Lung microvascular endothelial cell (primary cell): ENCODE measurements at places on chromosomes 13 and 19. TPM values are rescaled to one million over a fixed set of nuclear protein-coding genes. Genes with fewer than 3 reads are reported as not detected.

Gene WASF3
- 15.3 and 21.2 TPM in 2 replicates for total RNA-seq

DNA sequence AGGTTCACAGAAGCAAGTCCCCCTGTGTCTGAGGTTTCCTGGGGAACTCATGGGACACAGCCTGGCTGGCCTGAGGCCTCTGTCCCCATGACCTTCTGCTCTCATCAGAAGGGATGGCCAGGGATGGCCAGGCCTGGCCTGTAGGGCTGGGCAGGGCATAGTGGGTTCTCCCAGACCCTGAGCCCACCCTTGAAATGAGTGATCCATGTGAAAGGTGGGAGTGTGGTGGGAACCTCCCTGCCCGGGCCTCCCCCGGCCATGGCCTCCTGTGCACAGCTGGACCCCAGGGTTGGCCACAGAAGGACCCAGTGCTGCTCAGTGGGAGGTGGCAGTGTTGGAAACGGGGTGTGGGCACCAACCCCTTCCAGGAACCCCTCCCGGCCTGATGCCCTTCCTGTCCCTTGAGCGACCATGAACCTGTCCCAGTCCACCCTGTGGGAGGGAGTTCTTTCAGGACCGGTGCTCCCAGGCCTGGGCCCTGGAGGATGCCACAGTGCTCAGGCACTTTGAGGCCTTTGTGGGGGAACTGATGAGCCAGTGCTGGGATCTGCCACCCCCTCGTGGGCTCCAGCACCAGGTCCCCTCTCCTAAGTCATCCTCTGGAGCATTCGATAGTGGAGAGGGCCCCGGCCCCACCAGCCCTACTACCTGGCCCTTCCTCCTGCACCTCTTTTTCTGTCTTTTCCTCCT, 15.5 kb upstream of the ZNF14 start:
- DNase-seq, result no peak

- DNase-seq, result no peak
Measured at GRCh38 chr19:18429717-18430416, 8.1 kb downstream of the ISYNA1 start.

- no peak for DNase-seq
Measured at GRCh38 chr13:75825594-75825993, 189.5 kb downstream of the LMO7 start.

GRCh38 chr13:29458419-29458818, 137.1 kb downstream of the SLC7A1 start:
- no peak for DNase-seq

- DNase-seq, result no peak
Measured at GRCh38 chr19:40785526-40785925, 7.5 kb downstream of the RAB4B start.

- peak; percentile 45 for DNase-seq
Measured at GRCh38 chr19:42281827-42282762, 13.0 kb downstream of the CIC start.

DNA sequence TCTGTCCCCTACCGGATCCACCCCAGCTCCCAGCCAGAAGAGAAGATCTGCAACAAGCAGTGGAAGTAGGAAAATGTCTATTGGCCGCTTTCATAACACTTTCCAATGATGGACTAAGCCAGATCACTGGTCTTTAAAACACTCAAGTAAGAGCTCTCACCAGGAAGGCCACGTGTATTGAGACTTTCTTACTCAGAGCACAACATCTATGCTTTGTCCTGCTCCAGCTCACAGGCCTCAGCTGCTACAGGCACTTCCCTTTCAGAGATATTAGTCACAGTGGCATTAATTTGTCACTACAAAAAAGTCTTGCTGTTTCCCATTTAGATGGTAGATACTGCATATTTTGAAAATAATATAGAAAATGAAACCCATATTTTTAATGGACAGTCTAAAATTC, 164.2 kb downstream of the ABCC4 start:
- peak; percentile 88 for DNase-seq

Gene ADAMTSL5
- total RNA-seq, result not detected in 2 replicates

DNA sequence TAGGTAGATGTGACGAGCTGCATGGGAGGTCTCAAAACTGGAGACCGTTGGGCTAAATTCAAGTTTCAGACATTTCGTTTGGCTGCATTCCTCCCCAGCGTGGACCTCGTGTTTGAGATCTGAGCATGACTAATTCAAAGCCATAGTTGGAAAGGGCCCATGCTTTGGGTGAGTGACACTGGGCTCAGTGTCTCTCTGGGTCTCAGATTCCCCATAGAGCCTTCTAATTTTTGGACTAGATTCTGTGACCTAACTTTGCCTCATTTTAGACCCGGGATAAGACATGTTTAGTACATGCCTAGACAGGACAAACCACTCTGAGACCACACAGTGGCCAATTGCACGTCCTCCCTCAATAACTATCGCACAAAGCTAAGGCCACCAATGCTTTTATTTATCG, 16.6 kb downstream of the CKM start:
- DNase-seq, result no peak

GRCh38 chr19:16018106-16018755, 58.1 kb upstream of the TPM4 start:
- DNase-seq, result no peak

DNA sequence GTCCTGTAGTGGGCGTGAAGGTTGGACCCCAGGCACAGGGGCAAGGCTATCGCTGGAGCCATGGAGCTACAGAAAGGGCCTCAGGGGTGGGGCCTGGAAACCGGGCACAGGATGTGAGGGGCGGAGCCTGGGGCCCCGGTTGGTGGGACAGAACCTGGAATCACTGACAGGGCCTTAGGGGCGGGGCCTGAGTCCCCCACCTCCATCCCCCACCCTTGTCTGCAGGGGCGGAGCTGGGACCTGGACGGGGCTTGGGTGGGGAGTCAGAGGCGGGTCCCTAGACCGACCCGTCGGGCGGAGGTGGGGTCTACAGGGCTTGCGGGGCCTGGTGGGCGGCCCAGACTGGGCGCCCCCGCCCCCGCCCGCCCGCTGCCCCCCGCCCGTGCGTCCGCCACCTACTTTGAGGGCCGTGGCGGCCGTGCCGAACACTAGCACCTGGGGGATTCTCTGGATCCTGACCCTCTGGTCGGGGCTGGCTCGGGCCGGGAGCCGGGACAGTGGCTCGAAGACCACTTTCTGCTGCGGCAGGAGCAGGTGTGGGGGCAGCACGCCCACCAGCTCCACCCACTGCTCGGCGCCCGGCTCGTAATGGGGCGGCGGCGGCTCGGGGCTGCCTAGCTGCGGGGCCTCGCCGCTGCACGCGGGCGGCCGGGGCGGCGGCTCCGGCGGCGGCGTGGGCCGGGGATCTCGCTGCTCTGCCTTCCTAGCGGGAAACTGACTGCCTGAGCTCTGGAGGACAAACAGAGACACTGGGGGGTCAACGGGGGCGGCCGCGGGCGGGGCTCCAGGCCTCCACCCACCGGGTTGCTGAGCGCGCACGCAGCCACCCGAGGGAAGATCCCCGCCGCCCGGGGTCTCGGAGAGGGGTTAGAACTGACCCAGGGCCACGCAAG, 26.3 kb downstream of the DCAF15 start:
- peak; percentile 57 for DNase-seq

DNA sequence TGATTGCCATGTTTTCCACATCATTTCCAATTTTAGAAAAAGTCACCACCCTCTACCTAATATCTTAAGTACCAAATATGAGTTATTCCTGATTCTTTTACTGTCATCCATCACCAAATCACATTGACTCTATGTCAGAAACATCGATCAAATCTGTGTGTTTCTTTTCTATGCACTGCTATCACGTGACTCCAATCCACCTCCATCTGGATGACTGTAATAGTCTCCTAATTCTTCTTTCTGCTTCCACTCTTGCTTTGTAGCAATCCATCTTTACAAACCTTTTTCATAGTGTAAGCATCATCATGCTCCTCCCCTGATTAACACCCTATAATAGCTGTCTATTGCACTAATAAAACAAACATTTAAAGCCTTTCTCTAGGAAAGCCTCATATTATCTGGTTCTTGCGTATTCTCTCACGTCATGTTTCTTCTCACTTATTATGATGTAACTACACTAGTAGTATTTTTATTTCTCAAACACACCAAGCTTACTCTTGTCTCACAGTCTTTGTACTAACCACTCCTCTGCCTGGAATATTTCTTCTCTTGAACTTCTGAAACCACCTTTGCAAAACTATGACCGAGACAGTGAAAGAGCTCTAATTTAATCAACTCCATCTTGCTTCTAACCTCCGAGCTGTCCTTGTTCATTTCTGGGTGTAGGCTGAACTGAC, 10.7 kb upstream of the FPR3 start:
- DNase-seq, result no peak

DNA sequence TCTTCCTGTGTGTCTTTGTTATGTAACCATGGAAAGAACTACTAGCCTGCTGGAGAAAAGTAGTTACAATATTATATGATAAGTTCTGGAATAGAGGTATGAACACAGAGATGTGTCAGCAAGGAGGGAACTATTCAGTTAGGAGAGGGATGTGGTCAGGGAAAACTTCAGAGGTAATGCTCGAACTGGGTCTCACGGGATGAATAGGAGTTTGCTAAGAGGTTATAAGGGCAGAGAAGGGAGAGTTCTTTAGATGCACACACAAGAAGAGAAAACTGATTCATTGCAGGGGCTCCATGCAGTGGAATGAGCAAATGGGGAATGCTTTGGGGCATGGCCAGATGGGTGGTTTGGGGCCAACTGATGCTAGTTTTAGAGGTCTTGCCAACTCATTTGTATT, 46.0 kb upstream of the SIAH3 start:
- DNase-seq, result no peak

Gene ITM2B
- 217 and 400 TPM in 2 replicates for total RNA-seq

Gene FPR2
- not detected in 2 replicates for total RNA-seq

Gene KIR2DL4
- total RNA-seq, result not detected in 2 replicates

Gene RASIP1
- total RNA-seq, result 51.4 and 74.0 TPM in 2 replicates

GRCh38 chr19:6318772-6319171, 14.6 kb downstream of the ACER1 start:
- DNase-seq, result no peak

DNA sequence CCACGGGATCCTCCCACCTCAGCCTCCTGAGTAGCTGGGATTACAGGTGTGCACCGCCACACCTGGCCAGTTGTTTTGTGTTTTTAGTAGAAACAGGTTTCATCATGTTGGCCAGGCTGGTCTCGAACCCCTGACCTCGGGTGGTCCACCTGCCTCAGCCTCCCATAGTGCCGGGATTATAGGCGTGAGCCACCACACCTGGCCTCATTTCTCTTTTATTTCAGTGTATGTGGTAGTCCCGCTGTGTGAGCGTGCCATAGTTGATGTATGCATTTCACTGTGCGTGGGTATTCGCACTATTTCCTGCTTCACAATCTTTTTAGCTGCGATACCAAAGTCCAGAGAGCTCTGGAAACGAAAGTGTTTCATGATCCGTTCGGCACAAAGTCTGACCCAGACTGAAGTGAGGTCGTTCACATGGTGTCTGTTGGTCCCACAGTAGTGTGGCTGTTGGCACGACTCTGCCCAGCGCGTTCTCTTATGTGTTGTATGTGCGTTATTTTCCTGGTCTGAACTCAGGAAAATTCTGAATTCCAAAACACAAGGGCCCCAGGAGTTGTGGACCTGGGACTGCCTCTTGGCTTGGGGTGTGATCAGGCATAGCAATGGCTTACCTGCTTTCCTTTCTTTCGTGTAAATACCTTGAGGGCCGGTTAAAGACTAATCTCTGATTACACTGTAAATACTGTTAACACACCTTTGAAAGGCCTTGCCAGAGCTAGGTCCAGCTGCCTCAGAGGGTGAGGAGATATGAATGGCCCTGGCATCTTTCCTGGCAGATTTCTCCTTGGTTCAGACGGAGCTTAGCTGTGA, 8.6 kb downstream of the EPN1 start:
- no peak for DNase-seq

GRCh38 chr19:39588066-39588465, 14.3 kb upstream of the LGALS13 start:
- no peak for DNase-seq

Gene TMEM238
- 0.22 and 0.40 TPM in 2 replicates for total RNA-seq

- peak; percentile 59 for DNase-seq
Measured at GRCh38 chr13:98033277-98034247, 80.1 kb downstream of the IPO5 start.

- no peak for DNase-seq
Measured at GRCh38 chr13:46672338-46673090, 119.5 kb downstream of the LRCH1 start.

DNA sequence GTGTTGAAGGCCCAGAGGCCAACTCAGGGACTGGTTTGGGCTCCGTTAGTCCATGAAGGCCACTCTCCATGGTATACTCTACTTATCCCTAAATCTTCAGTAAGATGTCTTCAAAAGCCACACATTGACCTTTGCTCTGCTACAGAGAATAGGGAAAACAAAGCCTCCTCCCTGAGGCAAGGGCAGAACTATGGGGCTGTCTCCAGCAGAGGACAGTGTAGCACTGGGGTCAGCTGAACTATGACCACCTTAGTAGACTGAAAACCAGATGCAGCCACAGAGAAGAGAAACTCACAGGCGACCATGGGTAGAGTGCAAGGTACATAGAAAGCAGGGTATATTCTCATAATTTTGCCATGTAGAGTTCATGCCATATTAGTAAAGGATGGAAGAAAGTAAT, 587.4 kb downstream of the LMO7 start:
- no peak for DNase-seq

DNA sequence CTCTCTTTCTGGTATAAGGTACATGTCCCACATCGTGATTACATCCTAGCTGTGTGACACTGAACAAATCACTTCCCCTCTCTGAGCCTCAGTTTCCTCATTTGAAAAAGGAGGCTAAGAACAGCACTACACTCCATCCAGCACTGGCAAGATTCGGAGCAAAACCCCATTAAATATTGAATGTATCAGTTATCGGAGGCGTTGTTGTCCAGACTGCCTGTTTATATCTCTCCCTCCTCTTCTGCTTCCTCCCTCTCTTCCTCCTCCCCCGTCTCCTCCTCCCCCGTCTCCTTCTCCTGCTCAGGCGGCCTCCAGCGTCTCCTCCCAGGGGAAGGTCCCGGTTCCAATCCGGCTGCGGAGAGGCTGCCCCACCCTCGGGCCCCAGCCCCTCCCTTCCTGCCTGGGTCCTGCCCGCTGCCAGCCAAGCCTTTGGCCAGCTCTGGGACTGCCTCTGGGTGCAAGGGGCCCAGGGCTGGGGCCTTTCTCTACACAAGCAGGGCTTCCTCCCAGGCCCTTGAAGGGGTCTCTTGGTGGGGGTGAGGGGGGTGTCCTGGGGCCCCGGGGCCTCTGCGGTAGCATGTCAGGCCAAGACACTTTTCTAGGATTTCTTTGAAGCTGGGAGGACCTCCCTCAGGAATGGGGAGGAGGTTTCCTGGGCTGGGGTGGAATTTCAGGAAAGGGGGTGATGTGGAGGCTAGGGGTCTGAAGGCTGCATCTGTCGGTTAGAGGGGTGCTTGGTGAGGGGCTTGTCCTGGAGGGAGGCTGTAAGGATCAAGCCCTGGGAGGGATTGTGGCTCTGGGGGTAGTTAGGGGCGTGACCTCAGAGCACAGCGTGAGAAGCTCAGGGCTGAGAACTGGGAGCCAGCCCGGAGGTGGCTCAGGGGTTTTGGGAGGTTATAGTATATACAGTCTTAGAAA, 1.9 kb downstream of the RRAS start:
- peak; percentile 65 for DNase-seq

- DNase-seq, result peak; percentile 25
Measured at GRCh38 chr13:30818323-30818960, 83.1 kb downstream of the ALOX5AP start.

DNA sequence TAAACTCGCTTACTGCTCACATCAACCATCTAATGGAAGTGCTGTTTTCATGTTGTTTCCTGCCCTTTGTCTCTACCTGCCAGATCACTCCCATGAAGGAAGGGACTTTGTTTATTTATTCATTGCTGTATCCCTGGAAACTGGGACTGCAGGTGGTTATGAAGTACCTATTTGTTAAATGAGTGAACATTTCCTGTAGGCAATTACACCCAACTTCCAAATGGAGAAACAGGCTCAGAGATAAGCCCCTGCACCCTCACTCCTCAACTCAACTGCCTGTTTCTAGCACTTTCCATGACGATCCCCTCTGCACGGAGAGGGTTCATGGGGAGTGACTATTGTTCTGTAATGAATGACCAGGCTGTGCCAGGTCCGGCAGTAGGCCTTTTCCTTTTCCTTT, 1.9 kb upstream of the SELENOW start:
- DNase-seq, result peak; percentile 61

Gene HOMER3
- 124 and 279 TPM in 2 replicates for total RNA-seq
